Esophagus squamous epithelium (tissue), 5 donors: ENCODE measurements at places on chromosomes 3 and 15.

DNA sequence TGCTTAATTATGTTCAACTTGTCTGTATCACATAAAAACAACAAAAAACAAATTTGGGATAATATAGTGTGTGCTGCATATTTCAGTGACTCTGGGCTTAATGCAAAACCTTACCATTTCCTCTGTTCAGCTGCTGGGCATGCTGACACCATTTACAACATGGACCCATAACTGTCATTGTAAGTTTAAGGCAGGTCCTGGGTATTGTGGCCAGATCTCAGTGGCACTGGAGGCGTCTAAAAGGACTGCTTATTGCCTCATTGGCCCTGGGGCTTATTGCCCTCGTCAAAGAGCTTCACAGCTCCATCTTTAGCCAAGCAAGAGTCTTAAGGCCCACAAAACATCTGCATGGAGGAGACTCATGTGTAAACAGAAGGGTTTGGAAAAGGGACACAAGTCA, 390.2 kb downstream of the NR2F2 start:
- DNase-seq: no peak

DNA sequence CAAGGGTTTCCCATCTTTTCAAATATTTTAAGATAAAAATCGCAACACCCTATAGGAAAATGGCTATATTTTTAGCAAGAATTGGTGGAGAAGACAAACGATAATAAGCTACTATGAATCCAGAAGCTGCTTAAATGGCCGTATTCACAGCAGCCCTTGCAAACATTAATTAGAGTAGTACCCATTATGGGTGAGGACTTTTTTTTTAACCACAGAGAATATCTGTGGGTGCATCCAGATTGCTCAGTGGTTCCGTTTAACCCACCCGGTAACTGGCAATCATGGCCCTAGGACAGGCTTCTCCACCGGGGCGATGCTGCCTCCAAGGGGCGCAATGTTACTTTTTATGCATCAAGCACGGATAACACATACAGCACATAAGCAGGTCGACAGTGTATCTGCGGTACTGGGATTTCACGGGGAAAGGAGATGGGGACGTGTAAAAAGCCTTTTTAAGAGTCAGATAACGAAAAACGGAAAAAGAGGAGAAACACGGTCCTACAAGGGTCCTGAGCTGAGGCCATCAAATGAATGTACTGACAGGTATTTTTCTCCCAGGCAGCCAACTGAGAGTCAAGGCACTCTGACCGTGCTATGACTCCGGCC, 968 bp upstream of the TMEM266 start:
- no peak for DNase-seq

DNA sequence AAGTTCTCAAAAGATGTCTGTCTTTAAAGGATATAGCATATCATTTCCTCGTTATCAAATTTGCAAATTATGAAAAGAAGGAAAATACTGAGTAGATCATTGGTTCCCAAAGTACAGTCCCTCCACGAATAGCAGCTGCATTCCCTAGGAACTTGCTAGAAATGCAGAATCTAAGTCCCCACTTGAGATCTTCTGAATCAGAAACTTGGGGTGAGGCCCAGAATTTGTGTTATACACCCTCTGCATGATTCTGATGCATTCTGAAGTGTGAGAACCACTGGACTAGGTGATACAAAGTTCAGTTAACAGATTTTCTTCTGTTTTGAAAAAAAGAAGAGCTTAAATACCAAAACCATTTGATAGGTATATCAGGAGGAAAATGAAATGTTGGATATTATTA, 77.1 kb downstream of the SLC25A26 start:
- no peak for DNase-seq

DNA sequence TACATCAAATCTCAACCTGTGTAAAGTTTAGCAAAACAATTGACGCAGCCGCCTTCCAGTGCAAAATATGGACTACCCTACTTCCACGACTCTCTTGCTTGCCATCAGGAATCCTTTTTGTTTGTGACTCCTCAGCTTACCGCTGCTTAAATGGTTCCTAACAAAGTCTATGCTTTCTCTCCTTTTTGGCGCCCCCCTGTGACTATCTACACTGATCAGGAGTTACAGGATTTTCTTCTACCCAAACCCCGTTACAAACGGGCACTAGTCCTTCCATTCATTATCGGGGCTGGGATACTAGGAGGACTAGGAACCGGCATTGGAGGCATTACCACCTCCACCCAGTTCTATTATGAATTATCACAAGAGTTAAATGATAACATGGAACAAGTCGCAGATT, 184.0 kb downstream of the IGSF11 start:
- DNase-seq: no peak

DNA sequence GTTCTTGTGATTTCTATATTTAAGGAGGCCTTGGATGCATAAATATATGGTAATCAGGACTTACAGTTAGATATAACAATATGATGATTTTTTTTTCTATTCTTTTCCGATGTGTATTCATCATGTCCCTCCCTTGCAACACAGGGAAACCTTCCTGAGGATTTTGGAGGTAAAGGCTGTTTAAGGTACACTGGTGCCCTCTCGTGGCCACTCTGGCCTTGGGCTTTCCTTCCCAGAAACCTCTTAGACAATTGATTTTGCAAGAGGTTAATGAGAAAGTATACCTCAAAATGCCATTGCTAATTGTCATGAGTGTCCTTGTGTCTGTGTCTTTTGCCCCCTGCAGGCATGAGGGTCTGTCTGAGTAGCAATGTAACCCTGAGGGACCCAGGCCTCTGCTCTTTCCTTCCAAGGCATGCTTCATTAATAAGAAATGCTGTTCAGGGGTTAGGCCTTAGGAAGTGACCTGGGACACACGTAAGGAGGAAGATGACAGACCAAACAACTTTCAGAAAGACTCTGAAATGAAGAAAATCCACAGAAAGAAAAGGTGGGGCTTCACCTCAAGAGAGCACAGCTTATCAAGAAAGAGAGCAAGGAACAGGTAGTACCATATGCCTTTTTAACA, 70.3 kb upstream of the PPP2R3A start:
- DNase-seq: no peak

DNA sequence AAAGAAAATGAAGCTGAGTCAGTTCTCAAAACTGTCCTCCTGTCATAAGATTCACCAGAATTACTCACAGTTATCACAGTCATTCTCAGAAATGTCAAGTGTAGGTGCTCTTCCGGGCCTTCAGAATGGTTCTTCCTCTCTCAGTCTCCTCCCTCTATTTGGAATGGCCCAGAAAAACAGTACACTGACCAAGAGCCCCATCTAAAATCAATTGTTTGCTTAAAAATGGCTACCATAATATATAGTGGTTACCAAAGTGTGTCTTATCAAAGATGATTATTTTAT, 99.8 kb downstream of the MECOM start:
- DNase-seq: no peak

DNA sequence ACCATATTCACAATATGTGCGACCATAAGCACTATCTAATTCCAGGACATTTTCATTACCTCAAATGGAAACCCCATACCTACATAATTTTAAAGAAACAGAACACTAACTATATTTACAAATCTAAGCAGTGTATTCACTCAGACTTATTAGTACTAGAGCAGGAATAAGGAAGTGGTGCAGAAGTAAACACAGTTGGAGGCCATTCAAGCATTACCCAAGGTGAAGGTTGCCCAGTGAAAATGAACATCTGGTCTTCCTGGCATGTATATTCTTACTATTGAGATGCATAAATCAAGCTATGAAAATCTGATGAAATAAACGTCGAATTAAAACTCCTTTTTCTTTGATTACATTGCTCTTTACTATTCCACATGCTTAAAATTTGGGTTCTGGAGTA, 78.9 kb upstream of the TTC14 start:
- DNase-seq: no peak

- no peak for DNase-seq
Measured at GRCh38 chr3:107375682-107376081, 1.6 kb upstream of the CCDC54 start.
